Metanephros (tissue), 2 donors: ENCODE measurements at places on chromosomes 13 and 19. TPM values are rescaled to one million over a fixed set of nuclear protein-coding genes. Genes with fewer than 3 reads are reported as not detected.

ZNF730 gene
- 9.1 TPM for total RNA-seq

NRTN gene
- total RNA-seq = 2.9 TPM

FUT6 gene
- 19.0 TPM for total RNA-seq

APOC1 gene
- 3.5 TPM for total RNA-seq

CGB5 gene
- not detected for total RNA-seq

TUBB4A gene
- 17.9 TPM for total RNA-seq

CPT1C gene
- 10.9 TPM for total RNA-seq

PSG1 gene
- total RNA-seq = not detected

RANBP3 gene
- 59.0 TPM for total RNA-seq

CLPTM1 gene
- 92.5 TPM for total RNA-seq

CRX gene
- total RNA-seq = not detected

LILRA1 gene
- 1.1 TPM for total RNA-seq

APOC4 gene
- not detected for total RNA-seq

MZT1 gene
- 9.6 TPM for total RNA-seq

GJB6 gene
- total RNA-seq = 1.2 TPM

IL11 gene
- 0.41 TPM for total RNA-seq

KLC3 gene
- 4.0 TPM for total RNA-seq

LGALS7 gene
- not detected for total RNA-seq

LRRC8E gene
- 2.7 TPM for total RNA-seq

SNRPA gene
- total RNA-seq = 59.4 TPM

LRRC63 gene
- 0.12 TPM for total RNA-seq

LGALS14 gene
- total RNA-seq = not detected

CALR3 gene
- not detected for total RNA-seq

MEDAG gene
- 3.3 TPM for total RNA-seq

ZNF134 gene
- total RNA-seq = 30.1 TPM

LGALS4 gene
- 0.53 TPM for total RNA-seq

ANGPTL4 gene
- total RNA-seq = 5.0 TPM

IFNL1 gene
- total RNA-seq = not detected
